Stimulated activated CD4-positive, alpha-beta T cell treated with anti-CD3 and anti-CD28 coated beads, Interleukin-2, amount 100 ng/mL, for 24 hours (primary cell): ENCODE measurements at places on chromosomes 2 and 18.
A peak's percentile ranks its signal among the peaks of the same experiment; 100 is the strongest.

DNA sequence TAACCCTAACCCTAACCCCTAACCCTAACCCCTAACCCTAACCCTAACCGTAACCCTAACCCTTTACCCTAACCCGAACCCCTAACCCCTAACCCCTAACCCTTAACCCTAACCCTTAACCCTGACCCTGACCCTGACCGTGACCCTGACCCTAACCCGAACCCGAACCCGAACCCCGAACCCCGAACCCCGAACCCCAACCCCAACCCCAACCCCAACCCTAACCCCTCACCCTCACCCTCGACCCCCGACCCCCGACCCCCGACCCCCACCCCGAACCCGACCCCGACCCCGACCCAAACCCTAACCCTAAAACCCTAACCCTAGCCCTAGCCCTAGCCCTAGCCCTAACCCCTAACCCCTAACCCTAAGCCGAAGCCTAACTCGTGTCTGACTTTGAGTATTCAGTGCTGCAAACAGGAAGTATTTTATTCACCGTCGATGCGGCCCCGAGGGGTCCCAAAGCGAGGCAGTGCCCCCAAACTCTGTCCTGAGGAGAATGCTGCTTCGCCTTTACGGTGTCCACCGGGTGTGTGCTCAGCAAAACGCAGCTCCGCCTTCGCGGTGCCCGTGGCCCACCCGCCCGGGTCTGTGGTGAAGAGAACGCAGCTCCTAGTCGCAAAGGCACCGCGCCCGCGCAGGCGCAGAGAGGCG is 36.0 kb downstream of the FAM110C start:
- DNase-seq, result no peak

GRCh38 chr2:157245846-157246764 is 11.4 kb upstream of the GALNT5 start:
- peak; percentile 30 for DNase-seq

DNA sequence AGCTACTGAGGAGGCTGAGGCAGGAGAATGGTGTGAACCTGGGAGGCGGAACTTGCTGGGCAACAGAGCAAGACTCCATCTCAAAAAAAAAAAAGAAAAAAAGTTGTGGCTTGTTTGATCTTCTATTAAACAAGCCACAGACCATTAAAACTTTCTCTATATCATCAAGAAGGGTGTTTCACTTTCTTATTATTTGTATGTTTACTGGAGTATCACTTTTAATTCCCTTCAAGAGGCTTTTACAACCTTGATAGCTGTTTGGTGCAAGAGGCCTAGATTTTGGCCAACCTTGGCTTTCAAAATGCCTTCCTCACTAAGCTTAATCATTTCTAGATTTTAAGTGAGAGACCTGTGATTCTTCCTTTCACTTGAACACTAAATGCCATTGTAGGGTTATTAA is 339.1 kb downstream of the TSN start:
- DNase-seq, result no peak

DNA sequence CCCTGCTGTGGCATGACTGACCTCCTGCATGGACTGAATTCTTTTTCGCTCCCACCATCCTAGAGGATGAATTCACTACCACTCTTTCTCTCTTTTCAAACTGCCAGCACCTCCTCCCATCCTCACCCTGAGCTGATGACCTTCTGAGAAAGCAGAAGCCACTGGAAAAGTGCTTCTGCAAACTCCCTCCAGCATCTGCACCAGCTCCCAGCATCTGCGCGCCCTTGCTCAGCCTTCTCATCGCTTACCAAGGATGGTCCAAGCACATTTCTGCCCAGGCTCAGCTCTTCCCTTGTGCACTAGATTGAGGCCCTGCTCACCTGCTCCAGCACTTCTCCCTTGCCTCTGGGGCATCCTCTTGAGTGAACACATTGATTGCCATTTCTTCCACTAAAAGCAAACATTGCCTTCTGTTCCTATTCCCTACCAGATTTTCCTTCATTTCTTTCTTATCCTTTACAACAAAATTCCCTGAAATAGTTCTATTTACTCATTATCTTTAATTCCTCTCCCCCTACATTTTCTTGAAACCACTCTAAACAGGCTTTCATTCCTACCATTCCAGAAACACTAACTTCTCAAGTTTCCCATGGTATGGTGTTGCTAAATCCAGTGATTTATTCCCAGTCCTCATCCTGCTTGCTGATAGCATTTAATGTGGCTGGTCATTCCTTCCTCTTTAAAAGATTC is 42.7 kb upstream of the IL1RL1 start:
- no peak for DNase-seq

GRCh38 chr2:26660363-26660962 is 19.3 kb upstream of the CIB4 start:
- DNase-seq, result no peak

DNA sequence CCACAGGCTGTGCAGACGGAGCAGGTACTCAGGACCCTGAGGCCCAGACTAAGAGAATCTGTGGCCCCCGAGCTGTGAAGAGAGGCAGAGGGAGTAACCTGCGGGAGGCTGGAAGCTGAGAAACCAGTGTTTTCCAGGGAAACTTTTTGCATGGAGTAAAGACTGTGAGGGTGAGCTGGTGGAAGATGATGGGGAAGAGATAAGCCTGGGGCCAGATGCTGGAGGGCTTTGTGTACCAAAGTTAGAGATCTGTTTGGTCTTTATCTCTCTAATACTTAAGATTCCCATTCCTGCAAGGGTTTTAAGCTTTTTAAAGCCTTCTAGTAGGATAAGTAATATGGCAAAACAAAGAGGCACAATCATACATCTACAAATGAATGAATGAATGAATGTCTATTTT is 43.7 kb upstream of the MEX3C start:
- no peak for DNase-seq

GRCh38 chr2:60071490-60071831 is 482.0 kb downstream of the BCL11A start:
- no peak for DNase-seq

DNA sequence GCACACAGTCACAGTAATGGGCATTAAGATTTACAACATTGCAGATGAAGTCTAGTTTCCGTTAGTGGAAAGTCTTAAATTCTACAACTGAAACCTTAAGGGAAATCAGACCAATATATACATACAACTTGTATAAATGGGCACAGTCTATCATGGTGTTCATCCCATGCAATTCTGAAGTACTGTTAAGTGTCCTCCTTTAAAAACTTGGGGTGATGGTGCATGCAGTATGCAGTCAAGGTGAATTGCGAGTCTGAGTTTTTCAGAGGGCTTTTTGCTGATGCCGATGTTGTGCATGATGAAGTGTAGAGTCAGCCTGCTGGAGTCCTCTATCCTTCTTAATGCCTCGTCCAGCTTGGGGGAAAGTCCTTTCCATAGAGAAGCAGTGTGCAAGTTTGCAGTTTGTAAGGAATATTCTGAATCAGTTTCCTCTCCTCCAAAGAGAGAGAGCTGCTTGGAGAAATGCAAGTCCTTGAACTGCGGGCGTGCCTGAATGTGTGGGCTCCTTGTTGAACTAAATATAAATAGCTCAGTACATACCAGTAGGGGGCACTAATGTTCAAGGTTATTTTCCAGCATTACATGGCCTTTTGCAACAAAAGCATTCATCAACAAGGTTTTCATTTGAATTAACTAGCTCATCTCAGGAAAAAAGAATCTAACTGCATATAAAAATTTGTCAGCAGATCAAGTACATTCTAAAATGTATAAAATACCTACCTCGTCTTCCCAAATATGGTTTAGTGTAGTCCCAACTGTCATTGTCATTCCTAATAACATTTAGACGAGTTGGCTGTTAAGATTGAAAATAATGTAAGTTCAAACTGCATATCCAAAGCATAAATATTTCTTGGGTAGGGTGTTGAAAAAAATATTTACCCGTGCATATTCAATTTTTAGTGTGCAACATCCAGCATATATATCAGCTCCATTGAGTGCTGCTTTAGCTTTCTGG is 21.3 kb downstream of the HNRNPLL start:
- DNase-seq, result peak; percentile 34

DNA sequence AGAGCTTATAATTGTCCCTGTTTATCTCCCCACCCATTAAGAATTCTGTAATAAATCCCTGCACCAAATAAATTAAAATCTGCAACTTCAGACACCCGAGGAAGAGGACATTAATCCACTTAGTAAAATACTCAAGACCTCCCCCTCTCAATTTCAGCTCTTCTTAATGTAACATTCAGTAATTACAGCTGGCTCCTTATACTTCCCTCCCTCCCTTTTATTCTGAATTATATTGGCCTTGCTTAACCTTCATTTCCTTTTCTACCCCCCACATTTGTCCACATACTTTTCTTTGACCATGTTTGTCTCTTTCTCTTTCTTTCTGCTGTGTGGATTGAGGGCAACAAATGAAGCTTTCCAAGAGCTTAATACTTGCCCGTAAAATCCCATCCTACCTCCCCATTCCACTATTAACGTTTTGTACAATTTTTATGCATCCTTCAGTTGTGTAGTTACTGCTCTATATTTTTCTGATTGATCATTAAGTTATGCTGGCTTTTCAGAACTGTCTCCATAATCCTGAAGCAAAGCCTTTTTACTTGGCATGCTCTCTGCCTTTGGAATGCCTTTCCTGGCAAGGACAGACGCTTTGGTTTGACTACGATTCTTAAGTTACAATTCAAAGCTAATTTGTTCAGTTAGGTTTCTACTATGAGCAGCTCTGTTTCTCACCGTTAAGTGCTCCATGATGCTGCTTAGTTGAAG is 580.1 kb downstream of the ZEB2 start:
- DNase-seq, result no peak

DNA sequence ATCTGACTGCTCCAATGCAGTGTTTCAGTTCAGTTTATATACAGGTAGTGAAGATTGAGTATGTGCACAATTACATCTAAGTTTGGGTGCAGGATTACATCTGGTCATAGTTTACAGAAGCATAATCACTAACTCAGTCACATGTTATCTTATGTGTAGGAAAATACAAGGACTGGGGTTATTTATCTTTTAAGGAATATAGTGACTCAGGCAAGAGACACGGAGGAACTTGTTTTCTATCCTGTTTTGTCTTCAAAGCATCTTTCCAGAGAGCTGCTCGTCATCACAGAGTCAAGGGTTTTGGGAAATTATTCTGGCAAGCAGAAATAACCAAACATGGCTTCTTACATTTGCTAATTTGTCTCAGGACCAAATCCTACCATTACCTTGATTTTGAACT is 1371.5 kb upstream of the TMEFF2 start:
- no peak for DNase-seq

GRCh38 chr2:202418511-202418910 is 42.4 kb downstream of the BMPR2 start:
- no peak for DNase-seq

GRCh38 chr2:231370429-231370748 is 25.1 kb upstream of the B3GNT7 start:
- DNase-seq, result no peak

GRCh38 chr18:60506190-60506589 is 133.6 kb upstream of the MC4R start:
- no peak for DNase-seq
